ENCODE measurements at places on chromosomes 4 and X.

- DNase-seq: no peak
These were observed 299.2 kb downstream of the IDS start for GRCh38 chrX:149205937-149206336.

- DNase-seq: no peak
These were observed 36.3 kb downstream of the NAT8L start for GRCh38 chr4:2095236-2096072.

- no peak for DNase-seq
These were observed 1040.9 kb downstream of the DMD start for GRCh38 chrX:32170481-32170880.

DNA sequence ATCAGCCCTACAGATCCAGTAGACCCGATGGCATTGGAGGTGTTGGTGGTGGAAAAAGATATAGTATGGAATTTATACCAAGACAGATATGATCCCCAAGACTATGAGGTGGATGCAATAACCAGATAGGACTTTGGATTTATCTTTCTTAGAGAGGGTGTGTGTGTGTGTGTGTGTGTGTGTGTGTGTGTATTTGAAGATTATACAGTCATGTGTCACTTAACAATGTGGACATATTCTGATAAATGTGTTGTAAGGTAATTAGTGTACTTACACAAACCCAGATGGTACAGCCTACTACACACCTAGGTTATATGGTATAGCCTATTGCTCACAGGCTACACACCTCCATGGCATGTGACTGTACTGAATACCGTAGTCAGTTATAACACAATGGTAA, 24.4 kb upstream of the TAB3 start:
- DNase-seq: no peak

DNA sequence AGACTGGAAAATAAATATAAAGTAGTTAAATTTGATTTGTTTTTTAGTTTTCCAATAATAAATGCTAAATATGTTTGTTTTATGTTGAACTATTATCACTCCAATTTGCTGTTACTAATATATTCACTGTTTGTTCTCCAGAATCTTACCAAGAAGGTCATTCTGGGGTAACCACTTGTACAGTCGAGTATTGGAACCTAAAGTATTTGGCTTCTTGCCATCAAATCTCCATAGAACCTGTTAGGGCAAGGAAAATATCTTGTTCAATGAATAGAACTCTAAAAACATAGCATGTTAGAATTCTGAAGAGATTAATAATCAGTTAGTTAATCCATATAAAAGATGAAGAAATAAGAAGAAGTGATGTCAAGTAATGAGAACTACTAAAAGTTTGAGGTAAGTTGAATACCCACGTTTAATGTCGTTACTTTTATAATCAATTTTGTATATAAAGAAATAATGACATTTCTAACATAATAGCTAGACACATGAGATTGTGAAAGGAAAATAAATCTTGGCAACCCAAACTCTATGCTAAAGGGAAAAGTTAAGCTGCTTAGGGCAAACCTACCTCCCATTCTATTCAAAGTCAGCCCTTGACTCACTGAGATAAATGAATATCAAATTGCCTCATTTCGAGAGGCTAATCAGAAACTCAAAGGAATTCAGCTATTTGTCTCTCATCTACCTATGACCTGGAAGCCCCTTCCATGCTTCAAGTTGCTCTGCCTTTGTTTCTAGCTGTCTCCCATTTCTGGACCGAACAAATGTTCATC, 15.3 kb downstream of the UGT2B15 start:
- no peak for DNase-seq

DNA sequence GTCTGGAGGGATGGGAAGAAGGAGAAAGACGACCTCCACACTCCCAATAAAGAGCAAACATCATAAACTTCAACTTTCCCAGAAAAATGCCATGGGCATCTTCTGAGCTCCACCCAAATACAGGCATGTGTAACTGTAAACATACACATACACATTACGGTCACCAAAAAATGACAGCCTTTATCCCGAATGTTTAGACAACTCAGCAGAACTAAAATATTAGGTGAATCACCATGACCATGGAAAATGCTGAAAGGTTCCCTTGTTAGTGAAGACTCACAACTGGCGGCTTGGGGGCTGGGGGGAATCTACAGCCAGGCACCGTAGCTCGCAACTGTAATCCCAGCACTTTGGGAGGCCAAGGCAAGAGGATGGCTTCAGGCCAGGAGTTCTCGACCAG, 33.0 kb downstream of the PRKX start:
- no peak for DNase-seq

Measured in RPMI8226 (cell line).